Stimulated activated CD4-positive, alpha-beta T cell treated with anti-CD3 and anti-CD28 coated beads, Interleukin-1b, Interleukin-23, amount 100 ng/mL, for 48 hours (primary cell): ENCODE measurements at places on chromosomes 6 and 20.
A peak's percentile ranks its signal among the peaks of the same experiment; 100 is the strongest.

DNA sequence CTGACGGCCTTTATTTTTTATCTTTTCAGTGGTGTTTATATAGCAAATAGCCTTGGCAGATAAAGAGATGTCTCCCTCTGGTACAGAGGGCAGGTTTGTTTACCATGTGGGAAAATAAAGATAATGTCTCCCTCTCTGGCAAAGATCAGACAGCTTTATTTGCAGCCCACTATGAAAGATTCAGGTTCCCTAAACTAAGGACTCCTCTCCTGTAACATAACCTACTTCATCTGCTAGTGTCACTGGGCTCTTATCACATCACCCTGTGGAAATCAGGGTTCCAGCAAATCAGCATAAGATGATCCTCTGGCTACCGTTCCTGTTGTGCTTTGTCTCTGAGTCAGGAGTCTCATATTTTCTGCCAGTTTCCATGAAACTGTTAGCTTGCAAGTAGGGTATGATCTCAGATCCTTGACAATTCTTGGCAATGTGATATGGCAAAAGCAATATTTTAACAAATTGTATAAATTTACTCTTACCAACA lies 3.1 kb downstream of the FBXL4 start:
- no peak for DNase-seq

DNA sequence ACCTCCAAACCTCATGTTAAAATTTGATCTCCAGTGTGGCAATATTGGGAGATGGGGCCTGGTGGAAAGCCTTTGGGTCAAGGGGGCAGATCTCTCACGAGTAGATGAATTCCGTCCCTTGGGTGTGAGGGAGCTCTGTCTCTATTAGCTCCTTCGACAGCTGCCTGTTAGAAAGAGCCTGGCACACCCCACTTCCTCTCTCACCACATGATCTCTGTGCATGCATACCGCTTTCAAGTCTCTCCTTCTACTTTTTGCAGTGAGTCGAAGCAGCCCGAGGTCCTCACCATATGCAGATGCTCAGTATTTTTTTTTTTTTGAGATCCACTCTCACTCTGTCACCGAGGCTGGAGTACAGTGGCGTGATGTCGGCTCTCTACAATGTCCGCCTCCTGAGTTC lies 176.9 kb downstream of the SYNDIG1 start:
- no peak for DNase-seq

DNA sequence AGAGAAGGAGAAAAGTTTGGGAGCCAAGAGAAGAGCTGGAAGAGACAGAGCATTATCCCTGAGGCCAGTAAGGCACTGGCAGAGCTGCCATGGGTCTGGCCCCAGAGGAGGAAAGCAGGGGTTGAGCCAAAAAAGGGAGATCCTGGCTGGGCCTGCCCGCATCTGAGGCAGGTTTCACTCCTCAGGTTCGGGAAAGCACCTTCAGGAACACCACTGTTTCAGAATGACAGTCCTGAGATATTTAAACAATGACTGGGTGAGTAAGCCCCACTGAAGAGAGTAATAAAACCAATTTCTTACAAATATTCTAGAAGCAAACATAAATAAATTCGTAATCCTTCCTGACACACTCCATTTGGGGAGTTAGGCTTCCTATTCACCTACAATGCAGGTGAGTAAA lies 152.2 kb downstream of the BACH2 start:
- peak; percentile 69 for DNase-seq

DNA sequence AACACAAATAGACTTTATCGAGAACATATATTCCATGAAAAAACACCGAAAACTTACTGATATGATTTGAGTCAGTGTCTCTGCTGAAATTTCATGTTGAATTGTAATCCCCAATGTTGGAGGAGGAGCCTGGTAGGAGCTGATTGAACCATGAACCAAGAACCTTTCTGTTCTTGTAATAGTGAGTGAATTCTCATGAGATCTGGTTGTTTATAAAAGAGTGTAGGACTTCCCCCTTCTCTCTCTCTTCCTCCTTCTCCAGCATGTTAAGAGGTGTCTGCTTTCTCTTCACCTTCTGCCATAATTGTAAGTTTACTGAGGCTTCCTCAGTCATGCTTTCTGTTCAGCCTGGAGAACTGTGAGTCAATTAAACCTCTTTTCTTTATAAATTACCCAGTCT lies 1289.3 kb upstream of the CITED2 start:
- no peak for DNase-seq

GRCh38 chr6:1792989-1793388 lies 183.3 kb downstream of the FOXC1 start:
- DNase-seq: no peak

GRCh38 chr6:37889051-37889450 lies 69.5 kb downstream of the ZFAND3 start:
- no peak for DNase-seq

DNA sequence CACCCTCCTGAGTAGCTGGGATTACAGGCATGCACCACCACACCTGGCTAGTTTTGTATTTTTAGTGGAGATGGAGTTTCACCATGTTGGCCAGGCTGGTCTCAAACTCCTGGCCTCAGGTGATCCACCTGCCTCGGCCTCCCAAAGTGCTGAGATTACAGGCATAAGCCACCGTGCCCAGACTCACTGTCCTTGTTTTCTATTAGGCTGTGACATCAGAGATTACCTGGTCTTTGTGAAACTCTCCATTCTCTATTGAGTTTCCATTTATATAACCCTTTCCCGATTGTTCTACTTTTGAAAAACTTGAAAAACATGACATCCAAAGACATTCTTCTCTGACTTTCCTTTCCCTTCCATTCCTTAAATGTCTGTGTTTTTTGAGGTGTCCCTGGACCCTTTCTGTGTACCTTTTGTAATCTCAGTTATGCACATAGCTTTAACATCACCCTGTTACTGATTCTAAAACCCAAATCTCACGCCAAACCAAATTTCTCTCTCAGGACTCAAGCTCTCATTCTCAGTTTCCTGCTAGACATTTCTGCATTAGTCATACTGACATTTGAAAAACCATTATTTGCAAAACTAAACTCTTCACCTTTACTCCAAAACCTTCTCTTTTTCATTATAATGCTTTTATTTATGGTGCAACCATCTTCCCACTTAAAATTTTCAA lies 137.0 kb downstream of the KHDC1L start:
- DNase-seq: no peak

GRCh38 chr6:141483598-141484061 lies 649.1 kb upstream of the GJE1 start:
- peak; percentile 52 for DNase-seq

GRCh38 chr6:25446830-25447569 lies 167.8 kb downstream of the CARMIL1 start:
- DNase-seq: no peak

DNA sequence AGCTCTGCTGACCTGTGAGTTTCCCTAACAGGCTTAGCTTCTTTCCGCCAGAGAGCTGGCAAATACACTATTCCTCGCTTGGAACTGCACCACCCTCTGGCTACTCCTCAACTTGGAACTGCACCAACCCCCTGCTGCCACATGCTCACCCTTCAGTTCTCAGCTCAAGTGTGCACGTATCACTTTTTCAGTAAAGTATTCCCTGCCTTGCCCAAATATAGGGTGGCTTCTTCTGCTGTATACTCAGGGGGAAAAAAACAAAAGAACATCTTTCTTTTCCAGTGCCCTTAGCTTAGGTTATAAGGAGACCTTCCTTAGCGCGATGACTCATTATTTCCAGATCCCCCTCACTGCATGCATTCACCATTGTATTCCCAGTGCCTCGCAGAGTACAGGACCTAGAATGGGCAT lies 21.2 kb downstream of the GNAS-AS1 start:
- DNase-seq: no peak

GRCh38 chr20:31568773-31569162 lies 36.3 kb upstream of the ID1 start:
- no peak for DNase-seq

- DNase-seq: no peak
These were observed 208.0 kb upstream of the PRND start for GRCh38 chr20:4513720-4514119.

GRCh38 chr6:161508341-161508740 lies 234.5 kb upstream of the AGPAT4 start:
- DNase-seq: no peak

DNA sequence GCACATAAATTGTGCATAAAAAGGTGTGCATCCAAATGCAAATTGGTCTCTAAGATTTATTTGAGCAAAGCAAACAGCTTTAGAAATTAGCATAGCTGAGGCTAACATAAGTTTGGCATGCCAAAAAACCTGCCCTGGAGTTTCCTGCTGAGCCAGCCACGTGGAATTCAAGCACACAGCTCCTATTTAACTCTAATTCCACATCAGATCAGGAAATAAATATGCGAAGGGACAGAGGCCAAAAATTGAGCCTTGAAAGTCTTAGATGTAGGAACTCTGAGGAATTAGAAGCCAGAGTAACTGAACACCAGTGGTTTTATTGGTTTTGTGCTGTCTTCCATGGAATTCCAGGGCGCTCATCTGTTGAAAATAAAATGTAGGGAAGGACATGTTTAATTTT lies 19.6 kb downstream of the SOBP start:
- DNase-seq: no peak

GRCh38 chr20:5844063-5844681 lies 94.0 kb downstream of the SHLD1 start:
- peak; percentile 77 for DNase-seq

- DNase-seq: no peak
These were observed 337.5 kb upstream of the CITED2 start for GRCh38 chr6:139711804-139712585.

DNA sequence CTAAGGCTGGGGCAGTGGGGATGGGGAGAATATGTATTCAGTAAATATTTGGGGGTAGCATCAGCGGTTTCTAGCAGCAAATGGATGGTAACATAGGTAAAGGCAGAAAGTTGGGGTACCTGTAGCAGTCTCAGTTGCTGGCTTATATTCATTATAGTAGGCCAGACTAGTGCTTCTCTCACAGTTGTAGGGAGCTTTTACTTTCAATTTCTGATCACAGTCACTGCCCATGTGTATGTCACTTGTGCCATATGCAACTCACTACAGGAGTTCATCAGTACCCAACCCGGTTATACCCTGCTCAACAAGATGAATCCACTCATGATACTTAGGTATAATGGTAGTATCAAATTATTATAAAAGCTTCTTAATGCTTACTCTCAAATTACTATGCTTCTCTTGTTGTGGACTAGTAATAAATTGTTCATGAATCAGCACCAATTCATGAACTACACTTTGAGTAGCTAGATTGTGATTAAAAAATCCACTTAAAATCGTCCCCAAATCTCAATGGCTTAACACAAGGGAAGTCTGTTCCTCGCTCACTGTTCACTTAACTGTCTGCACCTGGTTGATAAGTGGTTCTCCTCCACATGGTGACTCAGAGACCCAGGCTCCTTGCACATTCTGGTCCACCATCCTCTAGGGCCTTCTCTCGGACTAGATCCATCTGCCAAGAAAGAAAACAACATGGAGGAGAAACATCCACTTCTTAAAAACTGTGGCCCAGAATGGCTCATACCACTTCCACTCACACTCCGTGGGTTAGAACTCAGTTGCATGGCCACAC lies 31.3 kb upstream of the MYLIP start:
- no peak for DNase-seq

DNA sequence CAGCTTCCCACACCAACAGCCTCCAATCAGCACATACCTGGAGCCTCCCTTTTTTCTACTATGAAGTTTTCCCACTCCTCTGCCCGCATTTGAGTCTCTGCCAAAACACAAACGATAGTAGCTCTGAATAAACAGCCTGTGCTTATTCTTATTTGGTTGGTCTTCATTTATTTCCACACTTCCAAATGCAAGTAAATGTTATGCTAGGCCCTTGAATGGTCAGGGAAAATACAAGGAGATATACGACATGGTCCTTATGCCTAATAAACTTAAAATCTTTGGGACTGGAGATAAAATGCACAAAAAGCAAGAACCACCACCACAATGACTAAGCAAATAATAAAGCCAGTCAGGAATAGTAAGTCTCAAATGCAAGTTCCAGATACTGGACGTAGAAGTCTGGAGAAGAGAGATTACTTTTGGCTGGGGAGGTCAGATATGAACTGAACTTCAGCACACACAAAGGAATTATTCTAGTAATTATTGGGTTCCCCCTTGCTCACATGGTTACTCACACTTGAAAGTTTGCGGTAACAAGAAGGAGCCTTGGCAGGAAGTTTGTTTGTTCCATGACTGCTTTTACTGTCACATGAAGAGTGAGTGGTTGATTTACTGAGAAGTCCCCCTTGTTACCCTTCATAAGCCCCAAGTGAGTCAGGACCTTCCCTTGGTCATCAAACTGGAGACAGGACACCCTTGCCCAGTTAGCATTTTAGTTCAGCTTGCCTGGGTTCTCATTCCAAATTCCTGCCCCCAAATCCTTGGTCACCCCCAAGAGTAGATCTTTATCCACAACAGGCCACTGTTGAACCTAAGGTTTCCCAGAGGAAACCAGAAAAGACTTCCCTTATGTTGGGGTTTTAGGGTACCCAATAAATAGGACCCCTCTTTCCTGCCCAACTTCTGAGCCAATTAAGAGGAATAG lies 511.2 kb upstream of the JARID2 start:
- peak; percentile 68 for DNase-seq

GRCh38 chr6:34027445-34027936 lies 118.4 kb downstream of the GRM4 start:
- DNase-seq: peak; percentile 54

DNA sequence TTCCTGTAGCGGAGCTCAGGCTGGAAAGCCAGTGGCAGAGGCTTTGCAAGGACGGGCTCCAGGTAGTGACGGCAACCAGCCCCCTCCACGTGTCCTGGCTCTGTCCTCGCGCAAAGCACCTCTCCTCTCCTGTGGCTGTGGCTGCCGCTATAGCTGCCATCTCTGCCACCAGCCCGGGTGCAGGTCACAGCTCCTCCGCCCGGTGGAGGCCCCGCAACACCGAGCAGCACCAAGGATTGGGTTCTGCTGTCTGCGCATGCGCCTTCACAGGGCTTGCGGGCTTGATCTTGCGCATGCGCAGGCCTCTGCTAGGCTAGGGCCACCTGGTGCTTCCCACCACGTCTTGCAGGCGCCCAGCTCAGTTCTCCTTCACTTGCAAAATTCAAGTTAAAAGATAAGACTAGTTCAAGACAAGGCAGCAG lies 625.4 kb downstream of the QKI start:
- peak; percentile 19 for DNase-seq

- DNase-seq: no peak
These were observed 135.1 kb downstream of the TBXT start for GRCh38 chr6:166032366-166033200.

- DNase-seq: no peak
These were observed 702.9 kb downstream of the TENT5A start for GRCh38 chr6:81049425-81050042.

DNA sequence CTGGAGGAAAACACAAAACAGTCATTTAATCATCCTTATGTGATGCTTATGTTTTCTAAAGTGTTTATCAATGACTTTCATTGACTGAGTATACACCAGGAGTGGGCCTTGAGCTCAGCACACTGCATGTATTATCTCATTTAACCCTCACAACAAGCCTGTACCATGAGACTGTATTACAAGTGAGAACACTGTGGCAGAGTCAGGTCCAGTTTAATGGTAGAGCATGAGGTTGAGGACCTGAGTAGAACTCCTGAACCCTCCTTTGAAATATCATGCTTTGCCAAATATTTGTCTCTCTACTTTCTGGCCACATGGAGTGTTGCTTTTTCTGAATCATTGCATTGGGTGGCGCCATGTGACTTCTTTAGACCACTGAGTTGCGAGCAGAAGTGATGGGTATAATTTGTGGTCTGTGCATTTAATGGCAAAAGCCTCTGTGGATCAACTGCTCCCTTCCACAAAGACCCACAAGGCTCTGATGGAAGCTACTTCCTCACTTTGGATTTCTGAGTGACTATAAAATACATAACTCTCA lies 65.0 kb upstream of the SIRPG start:
- no peak for DNase-seq
